Hematopoietic multipotent progenitor cell treated with erythropoietin and hydrocortisone succinate and interleukin-3 and kit ligand, for 17 days (in vitro differentiated cells): ENCODE measurements at places on chromosomes 12 and 14.

- no peak for DNase-seq
Observed at GRCh38 chr14:101489092-101489760, 72.1 kb upstream of the DIO3 start.

DNA sequence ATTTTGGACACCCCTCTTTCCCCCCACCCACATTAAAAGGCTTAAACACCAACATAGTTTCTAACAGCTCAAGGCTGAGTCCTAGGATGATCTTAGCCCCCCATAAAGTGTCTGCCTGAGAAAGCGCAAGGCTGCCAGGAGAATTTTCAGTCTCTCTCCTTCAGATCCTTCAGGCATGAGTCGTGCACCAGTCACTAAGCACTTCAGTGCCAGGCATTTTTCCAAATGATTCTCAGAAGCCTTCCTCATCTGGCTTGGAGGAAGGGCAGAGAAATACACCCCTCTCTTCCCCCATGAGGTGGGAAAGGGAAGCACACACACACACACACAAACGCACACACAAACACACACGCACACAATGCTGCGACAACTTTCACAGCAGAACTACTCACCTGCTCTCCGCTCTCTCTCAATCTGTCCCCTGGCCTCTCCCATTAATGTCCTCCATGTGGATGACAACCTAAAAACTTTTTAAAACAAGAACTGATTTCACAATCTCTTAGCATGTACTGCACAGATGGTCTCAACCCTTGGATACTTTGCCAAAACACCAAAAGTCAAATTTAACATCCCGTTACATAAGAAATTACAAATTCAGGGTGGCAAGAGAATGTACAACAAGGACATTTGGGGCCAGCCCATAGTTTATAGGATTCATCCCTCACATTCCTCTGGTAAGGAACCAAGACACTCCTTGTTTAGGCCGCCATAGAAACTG, 49.8 kb downstream of the CKAP4 start:
- DNase-seq, result no peak

GRCh38 chr14:61644834-61645233, 50.5 kb upstream of the HIF1A start:
- no peak for DNase-seq

- DNase-seq, result no peak
Observed at GRCh38 chr14:54465654-54466053, 23.1 kb downstream of the GMFB start.

DNA sequence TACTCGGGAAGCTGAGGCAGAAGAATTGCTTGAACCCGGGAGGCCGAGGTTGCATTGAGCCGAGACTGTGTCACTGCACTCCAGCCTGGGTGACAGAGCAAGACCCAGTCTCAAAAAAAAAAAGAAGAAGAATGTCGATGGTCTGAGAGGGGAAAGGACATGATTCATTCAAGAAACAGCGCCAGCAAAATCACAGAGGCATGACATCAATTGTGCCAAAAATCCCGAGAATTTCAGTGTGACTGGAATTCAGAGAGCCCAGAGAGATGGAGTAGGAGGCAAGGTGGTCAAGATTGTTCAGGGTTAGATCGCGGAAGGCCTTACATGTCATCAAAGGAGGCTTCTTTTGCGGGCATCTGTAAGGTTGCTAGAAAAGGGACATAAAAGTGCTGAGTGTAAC, 483.3 kb downstream of the VRK1 start:
- no peak for DNase-seq

DNA sequence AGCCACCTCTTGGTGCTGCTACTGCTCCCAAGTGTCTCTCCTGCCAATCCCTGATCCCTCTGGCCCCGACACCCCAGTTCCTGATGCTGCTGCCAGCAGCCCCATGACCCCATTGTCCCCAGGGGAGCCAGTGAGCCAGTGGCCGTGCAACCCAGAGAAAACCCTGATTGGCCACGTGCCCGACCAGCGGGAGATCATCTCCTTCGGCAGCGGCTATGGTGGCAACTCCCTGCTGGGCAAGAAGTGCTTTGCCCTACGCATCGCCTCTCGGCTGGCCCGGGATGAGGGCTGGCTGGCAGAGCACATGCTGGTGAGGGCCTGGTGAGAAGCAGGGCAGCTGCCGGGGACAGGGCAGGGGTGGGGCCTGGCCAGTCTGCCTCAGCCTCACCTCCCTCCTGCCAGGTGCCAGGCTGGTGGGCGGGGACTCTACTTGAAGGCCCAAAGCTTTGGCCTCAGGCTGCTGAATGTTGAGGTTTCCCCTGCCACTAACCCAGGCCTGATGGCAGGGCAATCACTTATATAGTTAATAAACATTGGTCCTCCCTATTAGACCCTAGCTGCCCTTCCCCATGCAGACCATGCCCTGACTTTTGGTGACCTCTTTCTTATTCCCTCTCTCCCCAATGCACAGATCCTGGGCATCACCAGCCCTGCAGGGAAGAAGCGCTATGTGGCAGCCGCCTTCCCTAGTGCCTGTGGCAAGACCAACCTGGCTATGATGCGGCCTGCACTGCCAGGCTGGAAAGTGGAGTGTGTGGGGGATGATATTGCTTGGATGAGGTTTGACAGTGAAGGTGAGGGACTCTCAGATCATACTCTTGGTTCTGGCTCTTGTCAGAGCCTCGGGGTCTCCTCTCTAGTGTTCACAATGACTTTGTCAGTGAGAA, 5.1 kb downstream of the PCK2 start:
- no peak for DNase-seq

DNA sequence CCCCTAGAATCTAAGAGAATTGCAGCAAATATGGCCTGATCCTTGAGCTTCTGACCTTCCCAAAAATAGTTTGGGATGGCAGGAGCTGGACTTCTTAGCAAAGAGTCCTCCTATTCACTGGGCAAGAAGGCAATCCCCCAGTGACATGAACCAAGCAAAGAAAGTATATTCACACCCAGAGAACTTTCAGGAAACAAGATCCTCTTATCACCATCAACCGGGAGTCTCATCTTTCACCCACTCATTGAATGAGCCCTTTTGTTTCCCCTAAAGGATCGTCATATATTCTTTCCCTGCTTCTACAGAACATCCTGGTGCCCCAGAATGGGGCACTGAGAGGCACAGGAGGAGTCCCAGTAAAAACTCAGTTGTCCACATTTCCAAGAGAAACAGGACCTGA, 19.7 kb downstream of the SPTB start:
- no peak for DNase-seq

GRCh38 chr14:98364961-98365360, 907.0 kb downstream of the BCL11B start:
- no peak for DNase-seq

GRCh38 chr12:94112121-94112520, 36.3 kb upstream of the PLXNC1 start:
- no peak for DNase-seq

DNA sequence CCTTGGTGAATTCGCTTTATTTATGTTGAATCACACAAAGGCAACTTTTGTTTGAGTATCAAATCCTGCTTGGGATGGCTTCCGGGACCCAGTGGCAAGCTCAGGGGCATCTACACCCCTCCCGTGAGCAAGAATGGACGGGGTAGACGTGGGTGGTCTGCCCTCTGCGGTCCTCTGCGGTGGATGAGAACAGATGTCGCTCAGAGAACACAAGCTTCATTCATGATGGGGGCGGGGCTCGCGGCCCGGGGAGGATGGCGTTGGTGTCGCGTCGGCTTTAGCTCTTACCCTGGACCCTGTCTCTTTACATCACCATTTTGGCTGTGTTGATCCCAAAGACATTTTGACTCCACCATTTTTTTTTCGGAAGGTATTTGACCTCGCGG, 158.5 kb upstream of the RTL1 start:
- DNase-seq, result no peak

DNA sequence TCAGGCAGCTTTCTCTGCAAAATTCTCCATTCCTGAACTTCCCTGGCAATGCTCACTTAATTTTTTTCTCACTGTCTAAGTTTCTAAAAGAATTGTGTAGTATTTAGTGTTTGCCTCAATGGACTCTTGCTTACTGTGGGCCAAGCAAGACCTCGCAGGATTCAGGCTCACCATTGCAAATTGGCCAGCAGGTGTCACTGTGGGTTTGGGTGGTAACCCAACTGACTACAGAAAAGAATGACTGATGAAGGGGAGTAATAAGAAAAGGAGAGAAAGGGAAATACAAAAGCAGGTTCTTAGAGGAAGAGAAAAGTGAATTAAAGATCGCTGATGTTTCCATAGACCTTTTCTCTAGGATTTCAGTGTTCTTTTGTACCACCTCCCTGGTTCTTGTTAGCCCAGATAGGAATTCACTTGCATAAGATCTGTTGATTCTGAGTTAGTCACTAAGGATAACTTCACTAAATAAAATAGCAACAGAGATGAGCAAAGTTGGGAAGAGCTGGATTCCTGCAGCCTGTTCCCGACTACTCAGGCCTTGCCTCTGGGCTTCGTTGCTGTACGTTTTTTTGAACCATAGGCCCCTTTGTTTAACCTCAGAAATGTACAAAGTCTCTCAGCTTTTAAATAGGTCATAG, 386.5 kb upstream of the DDHD1 start:
- DNase-seq, result no peak

GRCh38 chr12:59491877-59492276, 104.0 kb upstream of the SLC16A7 start:
- DNase-seq, result no peak

- no peak for DNase-seq
Observed at GRCh38 chr12:45532113-45532512, 197.4 kb upstream of the ARID2 start.

DNA sequence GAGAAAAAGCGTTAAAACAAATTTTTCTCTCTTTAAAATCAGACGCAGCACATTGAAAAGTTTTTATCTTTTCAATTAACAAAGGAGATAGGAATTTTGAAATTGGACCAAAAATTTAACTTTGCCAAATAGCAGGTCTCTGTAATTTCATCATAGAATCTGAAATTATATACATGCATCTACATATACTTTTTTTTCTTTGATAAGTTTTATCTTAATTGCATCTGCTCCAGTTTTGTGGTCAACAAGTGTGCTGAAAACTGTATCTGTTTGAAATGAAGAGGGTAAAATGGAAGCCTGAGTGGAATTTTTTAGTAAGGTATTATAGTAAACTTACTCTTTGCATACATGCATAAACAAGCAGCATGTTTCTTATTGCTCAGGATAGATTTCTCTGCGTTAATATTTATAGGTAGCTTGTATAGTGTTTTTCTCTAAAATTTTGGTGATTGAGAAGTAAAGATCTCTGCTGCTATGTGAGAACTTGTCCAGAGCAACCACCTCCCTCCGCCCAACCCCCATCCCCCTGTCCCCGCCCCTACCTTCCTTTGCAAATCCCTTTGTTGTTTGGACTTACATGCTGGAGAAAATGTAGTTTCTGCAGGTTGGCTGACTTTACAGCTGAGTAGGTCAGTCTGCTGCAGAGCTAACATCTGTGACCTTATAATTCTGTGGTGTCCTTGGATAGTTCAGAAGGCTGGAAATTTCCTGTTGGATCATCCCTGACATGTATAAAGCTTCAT, 64.6 kb downstream of the VRK1 start:
- DNase-seq, result no peak

- no peak for DNase-seq
Observed at GRCh38 chr14:38716926-38717325, 386.1 kb downstream of the SEC23A start.

GRCh38 chr12:56307221-56307965, 7.3 kb upstream of the CS start:
- DNase-seq, result no peak

- no peak for DNase-seq
Observed at GRCh38 chr14:23829736-23830471, 123.7 kb upstream of the DHRS4 start.

GRCh38 chr14:63713058-63713457, 14.8 kb downstream of the SGPP1 start:
- DNase-seq, result no peak

- DNase-seq, result no peak
Observed at GRCh38 chr12:84813780-84814663, 98.6 kb downstream of the SLC6A15 start.

DNA sequence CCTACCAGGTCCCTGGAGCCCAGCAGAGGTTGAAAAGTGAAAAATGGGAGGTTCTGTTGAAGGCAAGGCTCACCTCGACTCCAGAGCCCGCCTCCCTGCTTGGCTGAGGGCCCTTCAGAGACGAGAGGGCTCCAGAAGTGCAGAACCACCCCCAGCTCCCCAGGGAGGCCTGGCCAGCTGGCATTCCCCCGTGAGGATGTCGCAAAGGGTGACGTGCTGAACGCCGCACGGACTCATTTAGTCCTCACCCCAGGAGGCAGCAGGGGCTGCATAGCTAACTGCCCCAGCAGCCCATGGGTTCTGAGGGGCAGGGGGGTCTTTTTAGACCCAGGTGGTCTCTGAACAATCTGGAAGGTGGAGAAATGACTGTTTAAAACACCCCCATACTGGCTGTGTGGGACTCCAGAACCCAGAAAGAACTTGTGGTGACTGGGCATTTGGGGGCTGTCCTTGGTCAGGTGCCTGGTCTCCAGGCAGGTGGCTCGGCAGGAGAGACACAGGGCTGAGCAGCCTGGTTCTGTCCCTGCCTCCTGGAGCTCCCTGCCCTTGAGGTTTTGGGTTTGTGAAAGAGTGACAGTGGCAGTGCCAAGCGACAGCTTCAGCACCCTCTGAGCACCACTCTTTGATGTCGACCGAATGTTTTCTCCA, 32.0 kb downstream of the ANAPC7 start:
- no peak for DNase-seq

GRCh38 chr12:105622846-105623736, 292.6 kb downstream of the C12orf75 start:
- no peak for DNase-seq

GRCh38 chr12:130796985-130797686, 41.9 kb downstream of the STX2 start:
- no peak for DNase-seq

DNA sequence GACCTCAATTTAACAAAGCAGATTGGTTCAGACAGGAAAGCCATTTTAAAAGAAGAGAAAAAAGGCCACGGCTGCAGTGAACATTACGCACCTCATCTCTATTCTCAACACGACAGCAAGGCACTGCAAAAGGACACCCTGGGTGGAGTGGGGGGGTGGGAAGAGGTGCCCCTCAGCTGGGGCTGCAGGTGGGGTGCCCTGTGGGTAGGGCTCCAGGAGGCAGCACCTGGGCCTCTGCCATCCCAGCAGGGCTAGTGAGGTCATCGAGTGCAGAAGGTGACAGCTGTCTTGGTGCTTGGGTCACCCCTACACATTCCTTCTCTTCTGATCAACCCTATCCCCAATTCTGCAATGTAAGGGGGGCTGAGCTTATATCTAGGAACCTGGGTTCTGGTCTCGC, 142.9 kb upstream of the PRMT8 start:
- no peak for DNase-seq

DNA sequence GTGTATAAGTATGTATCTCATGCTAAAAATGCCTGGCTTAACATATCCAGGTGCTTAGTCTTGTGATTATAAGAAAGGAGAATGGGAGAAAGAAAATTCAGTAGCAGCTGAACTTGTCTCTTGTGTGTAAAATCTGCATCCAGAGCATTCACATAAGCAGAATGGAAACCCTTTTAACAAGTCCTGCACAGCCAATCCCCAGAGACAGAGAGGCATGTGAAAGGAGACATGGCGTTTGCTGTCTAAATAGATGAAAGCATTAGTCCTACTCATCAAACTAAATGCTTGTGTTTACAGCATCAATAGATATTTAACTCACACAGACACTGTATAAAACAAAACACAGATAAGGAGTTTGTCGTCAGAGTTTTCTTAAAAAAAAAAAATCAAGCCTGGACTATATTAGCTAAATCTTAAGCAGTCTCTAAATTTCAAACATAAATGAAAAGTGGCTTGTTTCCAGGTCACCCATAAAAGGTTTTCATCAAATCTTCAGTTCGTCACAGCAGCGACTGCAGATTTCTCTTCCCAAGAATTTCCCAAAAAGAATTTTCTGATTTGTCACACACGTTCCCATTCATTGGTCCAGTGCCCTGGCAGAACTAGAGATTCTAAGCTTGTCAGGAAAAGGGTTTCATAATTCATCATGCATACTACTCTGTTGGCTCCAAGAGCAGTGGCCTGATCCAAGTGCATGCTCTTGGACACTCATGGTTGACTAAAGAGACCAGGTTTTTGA, 249.2 kb downstream of the BTG1 start:
- no peak for DNase-seq
